Activated CD4-positive, alpha-beta T cell treated with anti-CD3 and anti-CD28 coated beads, Interleukin-2, amount 50 U/mL, for 48 hours (primary cell): ENCODE measurements at places on chromosomes 1 and 21.

GRCh38 chr1:209375671-209376365 is 207.7 kb upstream of the CAMK1G start:
- DNase-seq: no peak

DNA sequence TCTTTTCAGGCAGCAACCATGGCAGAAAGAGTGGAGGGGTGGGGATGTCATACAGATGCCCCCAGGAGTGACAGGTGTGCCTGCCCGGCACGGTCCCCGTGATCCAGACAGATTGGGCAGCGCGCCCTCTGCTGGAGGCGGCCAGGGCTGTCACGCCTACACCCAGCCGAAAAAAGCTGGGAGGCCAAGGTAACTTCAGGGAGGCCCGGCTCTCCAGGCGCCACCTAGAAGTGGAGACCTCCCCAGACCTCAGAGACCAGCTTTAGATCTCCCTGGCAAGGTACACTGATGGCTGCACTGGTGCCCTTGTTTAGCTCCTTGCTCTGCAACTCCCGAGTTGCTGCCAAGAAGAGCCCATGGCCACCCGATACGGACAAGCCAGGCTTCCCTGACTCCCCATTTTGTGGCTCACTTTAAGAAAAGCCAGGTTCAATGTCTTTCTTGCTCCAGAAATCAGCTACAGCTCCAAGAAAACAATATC is 6.6 kb downstream of the GOLT1A start:
- DNase-seq: peak; percentile 80

GRCh38 chr21:35507181-35507759 is 458.2 kb upstream of the RUNX1 start:
- DNase-seq: no peak

DNA sequence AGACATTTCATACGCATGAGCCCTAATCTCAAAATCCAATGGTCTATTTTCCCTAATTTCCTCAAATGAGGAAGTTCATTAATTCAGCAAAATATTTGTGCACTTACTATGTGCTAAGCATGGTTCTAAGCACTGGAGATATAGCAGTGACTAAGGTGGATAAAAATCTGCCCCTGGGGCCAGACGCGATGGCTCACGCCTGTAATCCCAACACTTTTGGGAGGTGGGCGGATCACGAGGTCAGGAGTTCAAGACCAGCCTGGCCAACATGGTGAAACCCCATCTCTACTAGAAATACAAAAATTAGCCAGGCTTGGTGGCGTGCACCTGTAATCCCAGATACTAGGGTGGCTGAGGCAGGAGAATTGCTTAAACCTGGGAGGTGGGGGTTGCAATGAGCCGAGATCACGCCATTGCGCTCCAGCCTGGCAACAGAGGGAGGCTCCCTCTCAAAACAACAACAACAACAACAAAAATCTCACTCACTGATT is 4.3 kb upstream of the MIIP start:
- no peak for DNase-seq

DNA sequence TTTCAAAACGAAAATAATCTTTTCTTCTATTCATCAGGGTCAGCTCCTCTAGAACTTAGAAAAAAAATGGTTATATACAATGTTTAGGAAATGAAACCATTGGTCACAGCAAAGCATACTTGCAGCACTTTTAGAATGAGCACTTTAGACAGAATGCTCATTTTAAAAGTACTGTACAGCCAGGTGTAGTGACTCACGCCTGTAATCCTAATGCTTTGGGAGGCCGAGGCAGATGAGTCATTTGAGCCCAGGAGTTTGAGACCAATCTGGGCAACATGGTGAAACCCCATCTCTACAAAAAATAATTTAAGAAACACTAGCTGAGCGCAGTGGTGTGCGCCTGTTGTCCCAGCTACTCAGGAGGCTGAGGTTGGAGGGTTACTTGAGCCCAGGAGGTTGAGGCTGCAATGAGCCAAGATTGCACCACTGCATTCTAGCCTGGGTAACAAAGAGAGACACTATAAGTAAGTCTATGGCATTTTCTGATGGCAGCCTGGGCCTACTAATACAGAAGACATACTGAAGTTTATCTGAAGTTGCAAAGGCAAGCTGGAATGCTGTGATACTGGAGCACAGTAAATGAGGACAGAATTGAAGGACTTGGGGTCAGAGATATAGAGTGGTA is 48.9 kb upstream of the ZNF326 start:
- DNase-seq: peak; percentile 16

GRCh38 chr1:153422450-153423068 is 6.2 kb downstream of the S100A7A start:
- peak; percentile 70 for DNase-seq

DNA sequence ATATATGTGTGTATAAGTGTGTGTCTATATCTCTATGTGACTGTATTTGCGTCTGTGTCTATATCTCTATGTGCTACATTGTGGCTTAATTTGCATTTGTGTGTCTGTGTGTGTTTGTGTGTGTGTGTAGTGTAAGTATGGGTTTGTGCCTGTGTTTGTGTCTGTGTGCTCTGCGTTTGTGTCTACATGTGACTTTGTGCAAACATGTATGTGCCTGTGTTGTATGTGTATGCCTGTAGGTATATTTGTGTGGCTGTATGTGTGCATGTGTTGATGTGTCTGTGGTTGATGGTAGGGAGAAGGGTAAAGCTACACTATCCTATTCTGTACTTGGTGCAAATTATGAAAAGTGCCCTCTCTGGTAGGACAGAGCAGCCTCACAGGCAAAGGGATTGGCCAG is 7.3 kb upstream of the FGGY start:
- no peak for DNase-seq
